ENCODE measurements at places on chromosomes 1 and 21.

DNA sequence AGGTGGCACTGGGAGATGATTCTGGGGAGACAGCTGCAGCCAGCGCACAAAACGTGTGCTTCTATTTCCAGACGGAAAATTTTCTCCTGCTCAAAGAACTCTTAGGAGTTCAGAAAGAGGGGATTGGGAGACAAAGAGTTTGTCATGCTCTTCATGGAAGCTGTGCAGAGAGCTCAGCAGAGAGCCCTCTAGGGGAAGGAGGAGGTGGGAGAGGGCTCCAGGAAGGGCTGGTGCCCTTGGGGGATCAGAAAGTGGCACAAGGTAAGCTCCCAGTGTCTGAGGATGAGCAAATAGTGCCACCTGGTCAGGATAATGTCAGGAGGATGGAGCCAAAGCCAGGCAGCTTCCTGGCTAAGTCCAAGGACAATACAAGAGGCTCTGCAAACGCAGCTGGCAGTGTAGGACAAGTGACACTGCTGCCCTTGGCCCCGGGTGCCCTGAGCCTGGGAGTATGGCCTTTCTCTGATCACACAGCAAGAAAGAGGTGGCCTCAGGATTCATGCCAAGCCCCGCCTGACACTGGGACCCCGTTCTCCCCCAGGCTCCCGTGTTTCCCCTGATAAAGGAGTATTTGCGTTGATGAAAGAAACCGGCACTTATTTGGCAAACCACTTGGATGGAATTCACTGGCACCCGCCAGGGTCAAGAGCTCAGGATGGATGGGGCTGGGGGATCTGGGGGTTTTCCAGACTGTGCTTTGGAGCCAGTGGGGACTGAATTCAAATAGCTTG, 254.0 kb downstream of the PTPRU start:
- no peak for DNase-seq

DNA sequence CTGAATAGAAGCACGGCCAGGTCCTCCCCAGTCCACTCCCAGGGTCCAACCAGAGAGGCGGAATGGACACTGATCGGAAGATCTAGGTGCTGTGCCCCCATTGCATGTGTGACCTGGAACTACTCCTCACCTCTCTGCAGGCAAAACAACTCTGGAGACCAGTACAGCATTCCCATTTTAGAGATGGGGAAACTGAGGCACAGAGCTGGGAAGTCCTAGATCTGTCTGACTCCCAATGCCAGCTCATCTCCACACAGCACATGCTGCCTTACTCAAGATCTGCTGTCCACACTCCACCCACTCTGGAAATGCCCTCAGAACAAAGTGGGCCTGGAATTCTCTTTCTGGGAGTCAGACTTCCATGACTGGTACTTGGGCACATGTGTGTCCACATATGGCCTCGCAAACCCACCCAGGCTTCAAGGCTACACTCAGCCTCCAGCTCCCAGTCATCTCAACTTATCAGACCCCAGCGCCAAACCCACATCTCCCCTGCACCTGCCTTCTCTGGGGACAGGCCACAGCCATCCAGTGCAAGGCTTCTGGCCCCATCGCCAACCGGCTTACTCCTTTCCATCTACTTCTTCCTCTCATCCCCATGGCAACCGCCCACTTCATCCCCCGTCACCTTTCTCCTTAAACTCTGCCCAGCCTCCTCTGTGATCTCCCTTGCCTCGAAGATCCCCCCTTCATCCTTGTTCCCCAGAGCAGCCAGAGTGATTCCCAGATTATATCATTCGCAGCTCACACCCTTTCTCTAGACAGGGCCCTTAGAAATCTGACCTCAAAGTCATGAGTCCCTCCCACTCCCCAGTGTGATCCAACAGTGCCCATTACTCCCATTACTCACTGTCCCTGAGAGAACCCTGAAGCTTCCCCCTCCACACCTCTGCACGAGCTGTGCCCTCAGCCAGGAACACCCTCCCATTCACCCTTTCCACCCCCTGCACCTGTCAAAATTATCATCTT, 2.7 kb downstream of the COL8A2 start:
- DNase-seq: no peak

DNA sequence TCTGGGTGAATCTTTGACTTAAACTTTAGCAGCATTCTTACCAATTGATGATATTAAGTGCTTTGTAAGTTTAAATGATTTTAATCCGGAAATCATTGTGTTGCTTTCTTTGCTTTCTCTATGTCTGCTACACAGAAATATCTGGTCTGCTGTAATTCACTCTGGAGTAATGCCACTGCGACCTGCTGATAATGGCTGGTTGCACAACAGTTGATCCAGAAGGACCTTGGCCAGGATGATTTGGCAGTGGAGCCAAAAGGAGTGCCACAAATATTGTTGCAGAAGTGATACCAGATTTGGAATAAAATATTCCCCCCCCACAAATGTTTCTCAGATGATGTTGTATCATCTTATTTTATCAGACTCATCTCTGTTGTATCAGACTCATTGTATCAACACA, 2063.9 kb downstream of the MRPL39 start:
- no peak for DNase-seq

DNA sequence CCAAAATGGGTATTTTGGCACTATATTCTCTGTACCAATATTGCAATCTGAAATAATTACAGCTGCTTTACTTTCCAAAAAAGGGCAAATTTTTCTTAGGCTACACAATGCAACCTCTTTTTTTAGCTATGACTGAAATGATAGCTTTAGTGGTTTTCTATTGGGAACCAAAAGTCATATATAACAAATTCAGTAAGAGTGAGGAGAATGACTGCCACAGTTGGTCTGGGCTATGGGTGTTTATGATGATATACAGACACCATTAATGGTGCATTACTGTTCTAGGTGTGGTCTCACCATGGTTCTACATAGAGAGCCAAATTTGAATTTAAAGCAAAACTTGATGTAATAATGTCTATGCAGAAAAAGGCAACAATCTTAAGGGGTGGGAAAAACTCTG, 72.3 kb upstream of the PTBP2 start:
- no peak for DNase-seq

GRCh38 chr1:234768569-234769283, 158.7 kb upstream of the IRF2BP2 start:
- DNase-seq: peak; percentile 76

DNA sequence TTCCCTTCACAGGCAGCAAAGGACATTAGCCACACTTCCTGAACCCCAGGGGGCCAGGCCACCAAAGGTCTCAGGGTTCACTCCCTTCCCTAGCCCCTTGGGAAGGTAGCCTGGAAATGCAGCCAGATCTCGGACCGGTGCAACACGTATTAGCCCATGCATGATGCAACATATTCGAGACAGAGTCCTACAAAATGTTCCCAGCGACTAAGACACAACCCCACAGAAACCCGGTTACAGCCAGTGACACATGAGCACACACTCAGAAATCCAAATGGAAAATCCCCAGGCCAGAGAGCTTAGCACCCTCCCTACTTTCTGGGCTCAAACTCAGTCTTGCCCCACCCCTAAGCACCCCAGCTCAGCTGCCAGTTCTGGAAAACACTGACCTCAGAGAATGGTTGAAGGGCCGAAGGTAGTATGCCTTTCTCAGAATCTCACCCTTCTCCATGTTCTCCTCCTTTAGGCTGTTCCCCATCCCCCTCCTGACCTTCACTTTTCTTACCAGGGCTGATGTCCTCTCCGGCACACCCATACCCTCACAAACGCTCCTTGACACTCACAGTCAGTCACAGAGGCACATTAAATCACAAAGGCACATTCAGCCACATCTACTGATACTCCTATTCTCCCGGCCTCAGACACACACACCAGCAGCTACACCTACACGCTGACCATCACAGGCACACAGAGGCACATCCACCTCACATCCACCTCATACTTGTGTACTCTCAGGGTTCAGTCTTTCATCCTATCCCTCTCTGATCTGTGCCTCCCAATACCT, at the start of gene TSPAN1:
Gene TSPAN1, plus strand, starts transcription at position 640 of the 784 bp plus-strand sequence. CDS start 6,021 bp downstream, outside the sequence.
- DNase-seq: no peak

DNA sequence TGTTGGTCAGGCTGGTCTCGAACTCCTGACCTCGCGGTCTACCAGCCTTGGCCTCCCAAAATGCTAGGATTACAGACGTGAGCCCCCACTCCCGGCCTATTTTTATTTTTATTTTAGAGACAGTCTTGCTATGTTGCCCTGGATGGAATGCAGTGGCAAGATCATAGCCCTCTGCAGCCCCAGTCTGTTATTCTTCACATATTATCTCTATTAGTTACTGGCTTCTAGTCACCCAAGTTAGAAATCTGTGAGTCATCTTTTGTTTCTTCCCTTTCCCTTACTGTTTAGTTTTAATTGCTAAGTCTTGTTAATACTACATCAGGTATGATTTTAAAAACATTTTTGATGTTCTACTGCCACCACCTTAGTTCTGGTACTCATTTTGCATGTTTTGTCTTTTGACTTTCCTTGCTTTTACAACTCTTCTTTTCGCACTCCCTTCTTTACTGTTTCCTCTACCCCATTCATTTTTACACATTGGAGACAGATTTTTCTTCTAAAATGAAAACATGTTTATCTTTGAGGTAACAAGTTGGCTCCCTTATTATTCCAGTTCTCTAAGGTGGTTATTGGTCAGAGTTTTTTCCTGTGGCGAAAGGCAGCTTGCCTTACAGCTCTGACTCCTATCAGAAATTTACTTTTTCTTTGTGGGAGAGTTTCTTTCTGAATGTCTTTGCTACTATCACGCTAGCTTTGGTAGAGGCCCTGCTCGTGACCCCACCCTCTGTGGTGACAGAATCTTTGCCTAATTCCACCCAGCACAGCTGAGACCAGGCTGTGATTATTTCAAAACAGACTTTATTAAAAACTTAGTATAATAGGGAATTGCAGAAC, 19.5 kb downstream of the ZMYM4 start:
- DNase-seq: no peak

- no peak for DNase-seq
These were observed 89.8 kb downstream of the ADSS2 start for GRCh38 chr1:244361764-244362473.

GRCh38 chr1:184810735-184811343, 56.2 kb upstream of the EDEM3 start:
- DNase-seq: no peak

DNA sequence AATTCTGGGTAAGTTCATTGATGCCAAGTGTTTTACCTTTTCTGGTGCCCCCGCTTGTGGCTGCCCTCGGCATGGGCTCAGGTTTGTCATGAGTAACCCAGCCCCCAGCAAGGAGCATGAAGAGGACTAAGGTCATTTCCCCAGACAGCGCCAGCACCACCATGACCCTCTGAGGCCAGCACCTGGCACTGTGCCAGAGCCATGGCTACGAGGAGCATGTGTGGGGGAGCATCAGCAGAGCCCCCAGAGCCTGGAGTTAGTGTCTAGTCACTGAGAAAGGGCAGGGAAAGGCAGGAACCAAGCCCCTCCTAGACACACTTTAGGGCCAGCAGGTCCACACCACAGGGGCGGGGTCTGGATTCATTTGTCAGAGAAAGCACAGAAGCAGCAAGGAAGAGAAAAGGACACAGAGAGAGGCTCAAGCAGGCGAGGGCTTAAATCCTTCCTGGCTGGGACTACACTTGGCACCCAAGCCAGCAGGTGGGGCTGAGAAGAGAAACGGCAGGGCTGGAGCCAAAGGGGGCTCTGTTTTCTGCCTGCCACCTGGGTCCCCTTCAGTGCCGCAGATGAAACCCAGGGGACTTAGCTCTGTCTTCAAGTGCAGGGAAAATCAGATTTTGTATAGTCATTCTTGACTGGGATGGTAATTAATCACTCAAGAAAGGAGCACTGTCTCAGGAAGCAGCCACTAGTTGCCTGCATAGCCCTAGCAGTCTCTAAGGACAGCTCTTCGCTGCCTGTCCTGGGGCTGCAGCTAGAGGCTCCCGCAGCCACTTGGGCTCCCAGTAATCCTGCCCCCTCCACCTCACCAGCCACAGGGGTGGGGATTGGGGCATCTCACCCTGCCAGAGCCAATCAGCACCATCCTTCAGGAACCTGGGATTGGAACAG, 79.6 kb upstream of the ZC3H12A start:
- no peak for DNase-seq

DNA sequence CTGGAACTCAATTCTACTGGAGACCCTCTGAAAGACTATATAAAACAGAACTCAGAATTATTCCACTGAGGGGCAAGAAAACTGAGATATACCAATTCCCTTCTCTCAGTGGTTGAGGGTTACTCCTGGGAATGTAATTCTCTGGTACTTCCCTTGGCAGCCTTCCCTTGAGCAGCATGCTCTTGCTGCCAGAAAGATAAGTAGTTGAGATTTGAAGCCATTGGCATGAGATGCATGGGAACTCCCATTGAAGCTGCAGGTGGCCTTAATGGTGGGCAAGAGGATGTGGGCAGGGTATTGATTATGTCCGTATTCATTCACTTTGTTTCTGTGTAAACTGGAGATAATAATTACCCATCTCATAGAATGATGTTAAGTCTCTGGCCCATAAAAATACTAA, 28.6 kb upstream of the C1orf185 start:
- no peak for DNase-seq

DNA sequence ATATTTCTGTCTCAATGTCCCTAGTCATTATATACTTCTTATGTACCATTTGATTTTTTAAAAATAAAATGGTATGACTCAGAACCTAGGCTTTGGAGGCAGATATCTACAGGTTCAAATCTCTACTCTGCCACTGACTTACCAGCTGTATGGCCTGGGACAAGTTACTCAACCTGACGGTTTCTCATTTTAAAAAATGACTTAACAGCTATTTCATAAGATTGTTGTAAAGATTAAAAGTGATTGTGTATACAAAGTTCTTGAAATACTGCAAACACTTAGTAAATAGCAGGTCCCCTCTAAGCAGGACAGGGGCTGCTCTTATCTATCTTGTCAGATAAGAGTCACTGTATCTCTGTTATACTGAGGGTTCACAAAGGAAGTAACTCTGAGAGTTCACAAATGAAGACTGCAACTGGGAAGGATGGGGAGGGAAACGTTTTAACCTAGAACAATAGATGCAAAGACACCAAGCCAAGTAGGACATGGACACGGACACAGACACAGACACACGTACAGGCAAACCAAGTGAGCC, 2.6 kb downstream of the BCAR3 start:
- no peak for DNase-seq

DNA sequence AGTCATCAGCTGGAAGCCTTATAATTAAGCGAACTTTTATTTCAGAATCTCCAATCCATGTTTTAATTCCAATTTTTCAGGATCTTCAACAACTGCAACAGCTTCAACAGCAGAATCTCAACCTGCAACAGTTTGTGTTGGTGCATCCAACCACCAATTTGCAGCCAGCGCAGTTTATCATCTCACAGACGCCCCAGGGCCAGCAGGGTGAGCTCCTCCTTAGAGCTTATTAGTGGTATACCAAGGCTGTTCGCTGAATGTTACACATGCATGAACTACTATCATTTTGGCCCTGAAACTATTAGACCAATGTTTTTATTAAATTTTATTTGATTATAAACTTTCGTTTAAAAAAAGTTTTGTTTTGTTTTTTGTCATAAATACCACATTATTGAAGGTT, 142.4 kb downstream of the CD247 start:
- no peak for DNase-seq

- DNase-seq: no peak
These were observed 880.2 kb downstream of the LTN1 start for GRCh38 chr21:28112511-28112910.

Data from stimulated activated naive CD8-positive, alpha-beta T cell treated with anti-CD3 and anti-CD28 coated beads, Interleukin-15, Interleukin-2, amounts not matched to agents 100 U/mL and 50 U/mL, for 24 hours (primary cell).